Left ventricle myocardium inferior (tissue), 1 donor: ENCODE measurements at places on chromosomes 1 and 21. TPM values are rescaled to one million over a fixed set of nuclear protein-coding genes. Genes with fewer than 3 reads are reported as not detected.

DNA sequence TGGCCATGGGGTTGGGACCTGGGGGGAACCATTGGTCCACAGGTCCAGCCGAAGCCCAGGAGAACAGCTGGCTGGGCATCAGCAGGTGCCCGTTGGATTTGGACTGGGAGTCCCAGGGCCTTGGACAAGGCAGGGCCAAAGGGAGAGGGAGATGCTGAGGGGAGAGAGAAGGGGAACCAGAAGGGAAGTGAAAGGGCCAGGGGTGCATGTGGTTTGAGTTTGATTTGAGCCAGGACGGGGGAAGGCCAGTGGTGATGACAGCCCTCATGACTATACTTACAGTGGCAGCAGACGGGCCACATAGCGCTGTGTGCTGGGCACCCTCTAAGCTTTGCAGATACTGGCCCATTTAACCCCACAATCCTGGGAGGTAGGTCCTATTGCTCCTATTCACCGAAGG is 18.8 kb downstream of the AGRN start:
- DNase-seq = no peak

DNA sequence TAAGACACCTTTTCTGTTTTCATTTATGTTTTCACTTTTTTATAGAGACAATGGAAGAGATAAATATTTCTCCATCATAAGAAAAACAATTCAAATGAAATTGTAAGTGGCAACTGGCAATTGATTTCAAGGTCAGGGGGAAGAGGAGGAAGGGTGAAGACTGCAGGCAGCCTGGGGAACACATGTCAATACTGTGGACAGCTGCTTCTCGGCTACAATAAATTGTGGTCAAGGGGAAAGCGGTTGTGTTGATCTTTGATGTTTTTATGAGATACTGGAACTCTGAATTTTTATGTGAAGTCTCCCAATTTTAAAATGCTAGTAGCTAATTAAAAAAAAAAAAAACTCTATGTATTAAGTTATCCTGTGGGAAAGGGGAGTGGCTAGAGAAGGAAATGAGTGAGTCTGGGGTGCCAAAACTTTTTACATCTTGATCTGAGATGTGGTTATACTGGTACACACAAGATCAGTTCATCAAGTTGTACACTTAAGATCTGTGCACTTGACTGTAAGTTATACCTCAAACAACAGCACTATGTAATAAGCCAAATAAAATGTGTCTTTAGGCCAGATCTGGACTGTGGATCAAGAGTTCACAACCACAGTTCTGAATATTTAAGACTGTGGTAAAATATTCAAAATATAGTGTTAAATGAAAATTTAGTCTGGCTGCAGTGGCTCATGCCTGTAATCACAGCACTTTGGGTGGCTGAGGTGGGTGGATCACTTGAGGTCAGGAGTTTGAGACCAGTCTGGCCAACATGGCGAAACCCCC is 18.0 kb downstream of the SSX2IP start:
- no peak for DNase-seq

Gene LRRC53
- total RNA-seq = not detected

DNA sequence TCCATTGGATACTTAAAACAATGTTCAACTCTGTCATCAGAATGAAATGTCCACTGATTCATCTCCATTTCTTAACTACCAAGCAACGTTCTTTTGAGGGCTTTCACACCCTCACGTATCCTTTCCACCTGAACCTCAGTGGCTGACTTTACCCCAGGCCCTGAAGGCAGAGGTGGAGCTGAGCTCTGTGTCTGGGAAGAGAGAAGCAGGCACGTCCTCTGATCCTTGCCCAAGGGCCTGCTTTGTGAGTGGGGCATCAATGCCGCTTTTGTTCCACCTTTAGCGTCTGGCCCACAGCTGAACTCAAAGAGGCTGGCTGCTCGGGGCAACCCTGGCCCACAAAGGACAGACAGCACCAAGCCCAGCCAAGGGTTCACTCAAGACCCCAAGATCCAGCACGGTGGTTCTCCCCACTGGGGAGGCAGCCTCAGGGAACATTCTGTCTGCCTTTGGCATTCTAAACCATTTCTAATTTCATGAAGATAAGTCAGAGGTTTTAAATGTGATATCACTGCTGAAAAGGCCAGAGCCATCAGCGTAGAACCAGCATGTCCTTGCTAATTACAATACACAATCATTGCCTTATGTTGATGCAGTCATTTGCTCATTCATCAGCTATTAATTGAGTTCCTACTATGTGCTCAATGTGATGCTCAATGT is 126.0 kb upstream of the UBE2U start:
- no peak for DNase-seq

GRCh38 chr1:1630191-1630964 is 1.6 kb upstream of the MMP23B start:
- DNase-seq = peak; percentile 69

- no peak for DNase-seq
Observed at GRCh38 chr21:41739936-41740335, 26.9 kb downstream of the RIPK4 start.
